ENCODE measurements at places on chromosomes 13 and 19.

- no peak for DNase-seq
Measured at GRCh38 chr13:34748596-34748995, 193.5 kb upstream of the NBEA start.

- no peak for DNase-seq
Measured at GRCh38 chr13:49874430-49874829, 61.7 kb downstream of the SPRYD7 start.

- DNase-seq, result no peak
Measured at GRCh38 chr19:41311072-41311471, 1.1 kb downstream of the CCDC97 start.

GRCh38 chr13:56893843-56894242, 246.9 kb upstream of the PRR20A start:
- no peak for DNase-seq
